ENCODE measurements at places on chromosomes 6 and 20.
A peak's percentile ranks its signal among the peaks of the same experiment; 100 is the strongest.

DNA sequence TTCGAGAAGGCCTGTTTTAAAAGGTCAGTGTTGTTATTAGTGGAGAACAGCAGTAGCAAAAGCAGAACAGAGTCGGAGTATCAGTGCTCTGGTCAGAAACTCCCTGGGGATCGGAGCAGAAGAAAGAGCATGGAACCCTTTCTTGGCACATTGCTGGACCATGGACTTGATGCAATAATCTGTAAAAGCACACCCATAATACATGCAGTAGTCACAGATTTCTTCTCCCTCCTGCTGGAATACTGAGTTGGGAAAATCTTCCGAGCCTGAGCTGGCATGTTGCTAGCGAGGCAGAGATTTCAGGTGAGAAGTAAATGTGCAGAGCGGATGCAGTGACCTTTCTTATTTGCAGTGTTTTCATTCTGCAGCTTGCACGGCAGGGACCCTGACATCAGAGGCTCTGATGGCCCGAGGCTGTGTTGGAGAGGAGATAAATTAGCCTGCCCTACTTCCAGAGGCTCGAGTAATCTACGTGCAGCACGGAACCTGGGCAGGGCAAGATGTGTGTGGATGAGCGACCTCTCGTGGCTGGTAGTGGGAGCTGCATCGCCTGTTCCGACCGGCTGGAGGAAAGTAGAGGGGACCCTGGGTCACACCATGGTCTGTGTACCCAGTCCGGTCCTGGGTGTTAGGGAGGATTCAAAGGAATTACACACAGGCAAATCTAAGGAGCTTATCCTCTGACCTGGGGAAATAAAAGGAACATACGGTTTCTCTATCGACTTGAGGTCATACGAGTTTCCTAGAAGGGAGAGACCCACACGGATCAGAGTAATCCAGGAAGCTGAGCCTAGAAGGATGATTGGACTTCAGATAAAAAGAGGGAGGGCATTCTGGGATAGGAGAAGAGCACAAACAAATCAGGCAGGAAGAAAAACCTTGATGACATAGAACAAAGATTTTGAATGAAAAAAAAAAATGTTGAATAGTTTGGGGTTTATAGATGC lies 137.0 kb upstream of the STMND1 start:
- DNase-seq = peak; percentile 84

GRCh38 chr20:1417273-1417672 lies 24.4 kb upstream of the FKBP1A start:
- DNase-seq = no peak

DNA sequence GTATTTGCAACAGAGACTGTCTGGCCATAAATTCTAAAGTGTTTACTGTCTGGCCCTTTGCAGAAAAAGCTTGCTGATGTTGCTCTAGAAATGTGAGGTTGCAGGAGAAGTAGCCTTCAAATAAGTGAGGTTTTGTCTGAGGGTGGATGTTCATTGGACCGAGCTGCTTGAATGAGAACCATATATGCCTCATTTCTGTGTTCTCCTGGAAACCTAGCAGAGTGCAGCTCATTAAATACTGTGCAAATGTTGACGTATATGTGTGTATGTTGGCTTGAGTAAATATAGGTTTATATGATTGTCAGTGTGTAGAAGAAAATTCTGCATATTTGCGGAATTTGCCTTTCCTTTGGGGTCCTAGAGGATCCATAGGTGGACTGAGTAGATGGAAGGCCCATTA lies 39.0 kb downstream of the CHMP4B start:
- DNase-seq = no peak

- DNase-seq = no peak
Observed at GRCh38 chr6:96716221-96716620, 121.1 kb downstream of the GPR63 start.

DNA sequence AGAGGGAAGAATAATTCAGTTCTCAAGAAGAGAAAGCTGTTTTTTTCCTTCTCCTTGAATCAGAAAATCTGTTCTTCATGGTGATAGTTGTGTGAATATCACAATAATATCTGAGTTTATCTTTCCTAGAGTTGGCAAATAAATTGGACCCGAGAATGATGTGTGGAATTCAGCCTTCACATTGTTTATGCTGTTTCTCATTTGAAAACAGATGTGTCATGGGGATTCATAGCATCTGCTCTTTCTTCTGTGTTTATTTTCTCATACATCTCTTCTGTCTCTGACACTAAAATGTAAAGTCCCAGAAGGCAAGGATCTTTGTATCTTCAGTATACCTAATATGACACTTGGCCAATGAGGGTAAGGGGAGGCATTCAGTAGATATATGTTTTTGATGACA lies 103.6 kb upstream of the SGK1 start:
- DNase-seq = no peak

- no peak for DNase-seq
Observed at GRCh38 chr6:30507849-30508827, 18.8 kb downstream of the HLA-E start.

- DNase-seq = peak; percentile 19
Observed at GRCh38 chr6:118580585-118581419, 32.7 kb downstream of the PLN start.

DNA sequence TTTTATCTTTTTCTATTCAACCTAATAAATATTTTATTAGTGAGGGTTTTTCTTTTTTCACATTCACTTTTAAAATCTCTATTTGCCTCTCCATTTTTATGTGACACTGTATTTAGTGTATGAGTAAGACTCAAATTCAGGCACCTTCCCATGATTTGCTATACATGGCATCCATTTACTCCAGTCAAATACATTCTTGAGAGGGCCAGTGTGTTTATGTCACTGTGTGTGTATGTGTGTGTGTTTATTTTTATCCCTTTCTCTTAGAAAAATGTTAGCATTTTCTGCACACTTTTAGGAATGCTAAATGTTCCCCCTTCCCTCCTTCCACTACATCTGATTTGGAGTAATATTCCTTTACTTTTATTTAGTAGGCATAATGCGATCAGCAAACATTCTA lies 290.0 kb downstream of the PACRG start:
- DNase-seq = no peak

DNA sequence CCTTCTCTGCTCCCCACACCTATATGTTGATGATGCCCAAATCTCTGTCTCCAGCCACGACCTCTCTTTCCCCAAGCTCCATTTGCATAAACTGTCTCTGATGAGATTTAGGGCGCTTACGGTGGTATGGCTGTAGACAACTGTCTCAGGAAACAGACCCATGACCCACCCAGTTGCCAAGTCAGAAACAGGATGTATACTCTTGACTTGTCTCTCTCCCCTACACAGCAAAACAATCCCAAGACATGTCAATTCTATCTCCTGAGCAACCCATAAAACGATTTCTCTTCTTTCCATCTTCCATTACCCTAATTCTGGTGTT lies 13.9 kb downstream of the GNL1 start:
- DNase-seq = no peak

- no peak for DNase-seq
Observed at GRCh38 chr6:139473231-139473701, 98.8 kb upstream of the CITED2 start.

DNA sequence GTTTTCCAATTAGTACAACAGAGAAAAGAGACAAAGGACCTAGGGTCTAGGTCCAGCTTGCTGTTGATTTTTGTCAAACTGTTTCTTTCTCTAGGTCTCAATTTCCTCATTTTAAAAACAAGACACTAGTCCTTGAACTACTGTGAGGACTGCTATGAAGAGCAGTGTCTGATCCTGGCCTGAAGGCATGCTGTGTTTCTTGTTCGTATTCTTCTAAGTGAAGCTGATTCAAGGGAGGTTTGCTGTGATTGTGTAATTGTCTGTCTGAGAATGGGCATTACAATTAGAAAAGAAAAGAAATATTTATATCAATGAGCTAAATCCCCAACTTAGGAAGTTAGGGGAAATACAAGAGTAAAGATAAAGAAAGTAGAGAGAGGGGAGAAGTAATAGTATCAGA lies 228.2 kb upstream of the SUPT3H start:
- DNase-seq = no peak

DNA sequence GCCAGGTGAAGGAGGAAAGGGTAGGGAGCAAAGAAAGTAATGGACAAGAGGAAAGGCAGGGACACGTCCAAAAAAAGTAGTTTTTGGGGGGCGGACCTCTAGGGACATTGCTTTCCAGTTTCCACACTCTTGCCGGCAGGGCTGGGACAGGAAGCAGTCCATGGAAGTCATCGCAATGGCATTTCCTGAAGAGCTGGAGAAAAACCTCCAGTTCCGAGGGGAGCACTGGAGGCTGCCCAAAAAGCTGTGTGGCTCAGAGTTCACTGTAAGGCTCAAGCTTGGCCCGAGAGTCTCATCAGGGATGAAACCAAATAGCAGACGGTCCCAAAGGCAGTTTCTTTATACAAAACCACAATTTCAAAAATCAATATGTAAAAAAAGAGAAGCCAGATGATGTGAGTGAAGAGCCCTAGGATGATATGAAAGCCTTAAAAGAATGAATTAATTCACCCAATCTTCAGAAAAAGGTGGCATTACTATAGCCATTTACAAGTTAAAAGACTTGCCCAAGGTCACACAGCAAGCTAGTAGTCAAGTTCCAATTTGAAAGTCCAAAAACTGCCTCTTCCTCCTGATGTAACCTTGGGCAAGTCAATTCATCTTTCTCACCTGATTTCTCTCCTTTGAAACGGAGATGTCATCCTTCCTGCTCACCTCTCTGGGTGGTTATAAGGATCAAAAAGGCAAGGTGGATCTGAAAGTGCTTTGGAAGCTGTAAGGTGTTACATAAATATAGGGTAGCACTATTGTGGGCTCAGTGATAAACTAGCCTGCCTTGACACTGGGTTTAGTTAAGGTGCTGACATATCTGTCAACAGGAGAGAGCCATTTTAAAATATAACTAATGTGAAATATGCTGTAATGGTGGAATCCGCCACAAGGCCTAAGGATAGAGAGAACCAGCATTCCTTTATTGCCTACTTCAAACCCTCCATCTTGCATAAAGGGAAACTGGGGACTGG lies 9.1 kb downstream of the BCL2L1 start:
- no peak for DNase-seq

- no peak for DNase-seq
Observed at GRCh38 chr20:50413088-50413500, 97.1 kb upstream of the PTPN1 start.

- DNase-seq = no peak
Observed at GRCh38 chr20:25541676-25542075, 43.7 kb downstream of the NINL start.

DNA sequence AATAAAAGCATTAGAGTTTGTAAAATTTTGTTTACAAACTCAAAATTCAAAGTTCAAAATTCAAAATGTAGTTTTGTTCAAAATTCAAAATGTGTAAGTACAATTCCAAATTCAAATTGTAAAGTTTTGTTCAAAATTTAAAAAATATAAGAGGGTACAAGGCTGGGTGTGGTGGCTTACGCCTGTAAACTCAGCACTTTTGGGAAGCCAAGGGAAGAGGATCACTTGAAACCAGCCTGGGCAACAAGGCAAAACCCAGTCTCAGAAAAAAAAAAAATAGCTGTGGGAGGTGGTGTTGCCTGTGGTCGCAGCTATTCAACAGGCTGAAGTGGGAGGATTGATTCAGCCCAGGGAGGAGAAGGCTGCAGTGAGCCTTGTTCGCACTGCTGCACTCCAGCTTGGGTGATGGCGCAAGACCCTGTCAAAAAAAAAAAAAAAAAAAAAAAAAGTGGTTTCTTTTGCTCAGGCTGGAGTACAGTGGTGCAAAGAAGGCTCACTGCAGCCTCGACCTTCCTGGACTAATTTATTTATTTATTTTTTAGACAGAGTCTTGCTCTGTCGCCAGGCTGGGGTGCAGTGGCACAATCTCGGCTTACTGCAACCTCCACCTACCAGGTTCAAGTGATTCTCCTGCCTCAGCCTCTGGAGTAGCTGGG lies 5.4 kb upstream of the ZBTB12 start:
- peak; percentile 34 for DNase-seq

DNA sequence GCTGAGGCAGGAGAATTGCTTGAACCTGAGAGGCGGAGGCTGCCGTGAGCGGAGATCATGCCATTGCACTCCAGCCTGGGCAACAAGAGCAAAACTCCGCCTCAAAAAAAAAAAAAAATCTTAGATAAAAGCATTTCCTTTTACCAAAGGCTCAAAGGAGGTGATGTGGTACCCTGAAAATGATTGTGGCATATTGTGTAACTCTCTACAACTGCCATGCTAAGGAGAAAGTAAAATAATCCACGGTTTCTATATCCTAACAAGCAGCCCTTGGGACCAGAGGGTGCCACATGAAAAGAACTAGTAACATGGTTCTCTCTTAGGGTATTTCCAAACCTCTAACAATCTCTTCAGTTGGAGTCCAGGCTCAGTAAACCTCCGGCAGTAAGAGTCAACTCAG lies 38.8 kb upstream of the SLA2 start:
- DNase-seq = no peak
